ENCODE measurements at places on chromosomes 1 and 21. TPM values are rescaled to one million over a fixed set of nuclear protein-coding genes. Genes with fewer than 3 reads are reported as not detected.

DNA sequence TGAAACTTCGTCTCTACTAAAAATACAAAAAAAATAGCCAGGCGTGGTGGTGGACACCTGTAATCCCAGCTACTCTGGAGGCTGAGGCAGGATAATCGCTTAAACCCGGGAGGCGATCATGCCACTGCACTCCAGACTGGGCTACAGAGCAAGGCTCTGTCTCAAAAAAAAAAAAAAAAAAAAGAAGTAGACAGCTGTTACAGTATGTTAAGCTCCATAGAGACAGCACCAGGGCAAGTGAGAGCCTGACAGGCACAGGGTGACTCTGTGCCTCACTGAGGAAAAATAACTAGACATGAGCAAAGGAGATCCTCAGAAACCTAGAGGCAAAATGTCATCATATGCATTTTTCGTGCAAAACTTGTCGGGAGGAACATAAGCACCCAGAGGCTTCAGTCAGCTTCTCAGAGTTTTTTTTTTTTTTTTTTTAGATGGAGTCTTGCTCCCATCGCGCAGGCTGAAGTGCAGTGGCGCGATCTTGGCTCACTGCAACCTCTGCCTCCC lies 9.0 kb upstream of the PRDX1 start:
- DNase-seq = no peak

The MTR gene
- total RNA-seq = 71.0 TPM

- DNase-seq = no peak
These were observed 765 bp upstream of the S100A4 start for GRCh38 chr1:153546371-153546770.

DNA sequence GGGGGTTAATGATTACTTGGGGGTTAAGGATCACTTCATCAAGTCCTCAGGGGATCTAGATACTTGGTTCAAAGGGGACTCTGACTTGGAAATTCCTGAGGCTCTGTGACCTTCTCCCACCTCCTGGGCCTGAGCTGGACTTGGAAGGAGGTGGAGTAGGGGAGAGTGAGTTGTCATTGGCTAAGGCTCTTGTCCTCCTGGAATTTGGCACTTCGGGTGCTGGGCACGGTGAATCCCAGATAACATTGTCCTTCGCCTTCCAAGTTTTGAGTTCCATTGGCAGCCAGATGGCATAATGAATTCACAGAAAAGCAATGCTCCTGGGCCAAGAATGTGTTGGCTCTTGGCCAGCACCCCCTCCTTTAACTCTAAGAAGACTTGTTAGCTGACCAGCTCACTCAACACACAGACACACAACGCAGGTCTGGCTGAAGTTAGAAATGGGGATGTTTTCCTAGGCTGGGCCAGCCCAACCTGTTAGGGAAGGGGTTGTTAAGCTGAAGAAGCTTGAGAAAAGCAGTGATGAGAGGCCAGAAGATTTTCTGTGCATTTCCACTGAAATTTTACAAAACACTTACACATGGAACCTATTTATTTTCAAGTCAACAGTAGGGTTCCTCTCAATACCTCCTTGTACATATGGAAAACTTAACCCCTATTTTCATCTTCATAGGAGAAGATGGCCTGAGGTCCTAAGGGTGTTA lies 29.7 kb downstream of the SLC26A9 start:
- no peak for DNase-seq

Data from CD4-positive, alpha-beta memory T cell (primary cell).